ENCODE measurements at places on chromosomes 3 and 15.

DNA sequence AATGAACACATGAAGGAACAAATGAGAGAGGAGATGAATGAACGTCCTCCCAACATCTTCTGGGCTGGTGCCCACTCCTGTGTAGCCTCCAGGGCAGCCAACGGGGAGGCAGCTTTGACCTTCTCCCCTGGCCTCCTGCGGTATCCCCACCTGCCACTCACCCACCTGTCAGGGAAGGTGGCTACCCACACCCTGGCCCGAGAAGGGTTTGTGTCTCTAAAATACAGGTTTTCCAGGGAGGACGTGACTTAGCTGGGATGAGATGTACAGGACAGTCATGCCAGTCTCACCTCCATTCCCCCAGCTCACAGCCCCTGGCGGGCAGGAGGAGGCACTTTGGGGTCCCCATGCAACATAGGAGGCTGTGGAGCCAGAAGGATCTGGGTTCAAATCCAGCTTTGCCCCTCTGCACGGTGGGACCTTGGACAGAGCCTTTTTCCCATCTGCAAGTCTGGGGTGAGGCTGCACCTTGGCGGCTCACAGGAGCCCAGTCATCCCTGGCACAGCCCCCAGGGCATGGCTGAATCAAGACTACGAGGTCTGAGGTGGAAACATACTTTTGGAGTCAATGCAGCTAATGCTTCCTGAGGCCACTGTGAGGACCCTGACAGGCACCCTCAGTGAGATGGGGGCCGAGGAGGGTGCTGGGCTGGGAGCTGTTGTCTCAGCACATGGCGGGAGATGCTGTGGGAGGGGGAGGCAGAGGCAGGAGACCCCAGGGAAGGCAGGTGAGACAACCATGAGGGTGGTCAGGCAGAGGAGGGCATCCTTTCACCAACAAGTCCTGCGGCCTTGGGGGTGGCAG, 11.1 kb upstream of the PLXND1 start:
- DNase-seq = no peak

DNA sequence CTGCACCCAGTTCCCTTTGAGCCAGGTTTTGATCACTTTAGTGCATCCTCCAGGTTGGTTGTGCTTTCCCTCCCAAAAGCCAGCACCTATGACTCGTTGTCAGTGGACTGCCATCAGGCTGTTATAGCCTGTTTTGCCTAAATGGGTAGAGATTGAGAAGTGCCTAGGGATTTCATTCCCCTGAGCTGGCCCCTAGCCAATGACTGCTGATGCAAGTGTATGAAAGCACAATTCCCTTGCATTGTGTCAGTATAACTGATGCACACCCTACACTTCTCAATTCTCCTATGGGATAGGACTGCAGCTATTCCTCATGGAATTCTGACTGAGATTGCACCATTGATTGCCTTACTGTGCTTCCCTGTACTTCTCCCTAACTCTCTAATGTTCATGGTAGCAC, 102.1 kb upstream of the ARPP21 start:
- no peak for DNase-seq

- no peak for DNase-seq
Observed at GRCh38 chr15:58423831-58424608, 7.8 kb upstream of the LIPC start.

- no peak for DNase-seq
Observed at GRCh38 chr15:75449585-75450306, 1.7 kb downstream of the SIN3A start.

GRCh38 chr3:157023226-157023625, 136.7 kb downstream of the CCNL1 start:
- DNase-seq = no peak
